Pulmonary artery endothelial cell (primary cell): ENCODE measurements at places on chromosomes 3 and 15. TPM values are rescaled to one million over a fixed set of nuclear protein-coding genes. Genes with fewer than 3 reads are reported as not detected.
A peak's percentile ranks its signal among the peaks of the same experiment; 100 is the strongest.

- no peak for DNase-seq
These were observed 1.3 kb downstream of the NOP10 start for GRCh38 chr15:34341381-34342212.

DNA sequence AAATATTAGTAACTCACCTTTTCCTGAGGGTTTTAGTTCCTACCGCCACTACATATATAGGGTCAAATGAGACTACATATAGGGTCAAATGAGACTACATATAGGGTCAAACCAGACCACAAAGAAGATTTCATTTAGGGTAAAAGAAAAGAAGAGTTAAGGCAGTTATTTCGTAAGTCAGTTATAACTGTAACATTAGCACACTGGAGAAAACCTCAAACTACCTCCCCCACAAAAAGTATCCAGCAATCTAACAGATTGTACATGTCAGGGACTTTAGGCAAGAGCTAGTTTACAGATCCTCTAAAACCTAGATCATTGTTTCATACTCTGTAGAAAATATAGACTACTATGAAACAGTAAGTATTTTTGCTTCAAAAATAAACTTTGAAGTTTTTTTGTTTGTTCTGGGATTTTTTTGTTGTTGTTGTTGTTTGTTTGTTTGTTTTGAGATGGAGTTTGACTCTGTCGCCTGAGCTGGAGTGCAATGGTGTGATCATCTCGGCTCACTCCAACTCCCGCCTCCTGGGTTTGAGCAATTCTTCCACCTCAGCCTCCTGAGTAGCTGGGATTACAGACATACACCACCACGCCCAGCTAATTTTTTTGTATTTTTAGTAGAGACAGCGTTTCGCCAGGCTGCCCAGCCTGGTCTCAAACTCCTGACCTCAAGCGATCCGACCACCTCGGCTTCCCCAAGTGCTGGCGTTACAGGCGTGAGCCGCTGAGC lies 92.4 kb upstream of the CGNL1 start:
- no peak for DNase-seq

DNA sequence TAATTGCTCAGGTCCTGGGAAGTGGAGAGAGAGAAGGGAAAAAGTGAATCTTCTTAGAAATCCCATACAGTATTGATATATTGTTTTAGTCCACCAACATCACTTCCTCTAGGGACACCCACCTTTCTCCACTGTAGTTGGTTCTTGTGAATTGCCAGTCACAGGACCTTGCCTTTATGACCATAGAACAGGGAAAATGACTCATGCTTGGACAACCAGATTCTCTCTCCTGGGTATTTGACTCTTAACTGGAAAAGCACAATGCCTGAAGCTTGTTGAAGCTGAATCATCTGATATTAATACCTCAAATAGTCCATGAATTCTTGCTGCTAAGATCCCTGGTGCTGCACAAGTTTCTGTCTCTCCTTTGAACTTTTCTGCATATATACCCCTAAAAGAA lies 32.5 kb upstream of the DCLK3 start:
- DNase-seq = no peak

- DNase-seq = peak; percentile 8
These were observed 780 bp upstream of the ACAD9 start for GRCh38 chr3:128878556-128879124.

Gene KNG1
- total RNA-seq = not detected in 2 replicates

Gene ITIH4
- 0.49 and 0.53 TPM in 2 replicates for total RNA-seq

DNA sequence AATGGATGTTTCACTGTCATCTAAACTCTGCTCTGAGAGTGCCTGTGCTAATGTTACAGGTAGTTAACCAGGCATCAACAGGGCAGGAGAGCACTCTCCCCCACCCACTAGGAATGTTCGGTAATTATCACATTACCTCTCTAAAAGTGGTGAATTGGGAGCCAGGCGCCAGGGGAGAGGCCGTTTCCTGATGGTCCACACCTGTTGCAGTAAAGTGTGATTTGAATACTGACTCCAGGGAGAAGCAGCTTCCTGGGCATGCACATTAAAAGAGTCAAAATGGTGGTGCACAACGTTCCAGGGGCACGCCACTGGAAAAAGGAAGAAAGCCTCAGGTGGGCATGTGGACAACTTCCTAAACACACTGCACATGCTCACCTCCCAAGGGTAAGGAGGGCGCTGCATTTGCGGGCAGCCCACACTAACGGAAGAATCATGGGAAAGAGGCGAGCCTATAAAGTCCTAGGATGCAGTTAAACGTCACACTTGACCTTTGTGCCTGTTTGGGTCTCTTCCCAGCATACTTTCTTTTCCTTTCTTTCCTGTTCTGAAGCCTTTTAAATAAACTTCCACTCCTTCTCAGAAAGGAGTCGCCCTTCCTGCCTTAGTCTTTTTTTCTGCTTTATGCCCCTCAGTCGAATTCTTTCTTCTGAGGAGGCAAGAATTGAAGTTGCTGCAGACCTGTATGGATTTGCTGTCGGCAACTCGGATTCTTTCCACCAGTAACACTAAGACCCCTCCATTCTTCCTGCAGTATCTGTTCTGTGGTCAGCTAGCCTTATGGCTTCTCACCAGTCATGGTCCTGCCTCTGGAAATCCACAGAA lies 28.9 kb upstream of the GPD1L start:
- no peak for DNase-seq

Gene LRCH3
- total RNA-seq = 44.0 and 46.2 TPM in 2 replicates

Gene MKRN2OS
- not detected in 2 replicates for total RNA-seq

GRCh38 chr15:73632670-73633058 lies 525 bp downstream of the NPTN start:
- no peak for DNase-seq

DNA sequence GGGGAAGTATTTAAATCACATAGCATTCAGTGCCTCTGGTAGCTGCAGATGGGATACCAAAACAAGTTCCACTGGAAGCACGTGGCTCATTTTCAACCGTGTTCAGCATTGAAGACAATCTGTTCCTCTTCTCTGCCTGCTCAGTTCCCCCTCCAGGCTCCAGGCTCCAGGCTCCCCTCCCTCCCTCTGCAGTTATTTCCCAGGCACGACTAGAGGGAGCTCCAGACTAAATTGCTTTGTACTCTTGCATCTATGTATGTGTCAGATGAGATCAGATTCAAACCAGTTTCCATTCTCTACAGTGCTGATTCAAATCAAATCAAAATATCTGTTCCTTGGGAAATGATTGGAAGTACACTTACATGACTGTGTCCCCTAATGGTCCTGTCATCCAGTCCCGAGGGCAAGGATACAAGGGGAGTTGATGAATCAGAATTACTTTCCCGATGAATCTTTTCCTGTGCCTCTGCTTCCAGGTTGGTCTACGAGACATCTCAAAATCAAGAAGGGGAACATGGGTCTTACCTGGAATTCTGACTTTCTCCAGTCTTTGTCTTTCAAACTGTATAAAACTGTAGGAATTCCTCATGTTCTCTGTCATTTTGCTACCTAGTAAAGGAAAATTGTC lies 600.5 kb downstream of the EDEM1 start:
- DNase-seq = no peak

Gene DPPA4
- total RNA-seq = not detected in 2 replicates

Gene PRSS50
- total RNA-seq = not detected in 2 replicates

Gene GYG1
- total RNA-seq = 60.9 and 61.9 TPM in 2 replicates

DNA sequence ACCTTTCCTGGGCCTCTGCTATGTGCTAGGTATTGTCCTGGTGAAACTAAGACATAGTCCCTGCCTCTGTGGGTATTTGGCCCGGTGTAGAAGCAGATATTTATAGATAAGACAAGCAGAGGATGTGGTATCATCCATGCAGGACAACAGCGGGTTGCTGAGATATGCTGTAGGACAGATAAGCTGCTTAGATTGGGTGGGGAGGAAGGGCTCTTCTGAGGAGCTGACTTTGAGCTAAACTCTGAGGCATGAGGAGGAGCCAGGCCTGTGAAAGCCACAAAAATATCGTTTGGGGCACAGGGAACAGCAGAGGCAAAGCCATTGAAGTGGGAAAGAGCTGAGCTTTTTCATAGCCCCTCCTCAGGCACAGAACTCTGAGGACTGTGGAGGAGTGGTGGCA lies 492.5 kb upstream of the CFAP20DC start:
- DNase-seq = no peak

DNA sequence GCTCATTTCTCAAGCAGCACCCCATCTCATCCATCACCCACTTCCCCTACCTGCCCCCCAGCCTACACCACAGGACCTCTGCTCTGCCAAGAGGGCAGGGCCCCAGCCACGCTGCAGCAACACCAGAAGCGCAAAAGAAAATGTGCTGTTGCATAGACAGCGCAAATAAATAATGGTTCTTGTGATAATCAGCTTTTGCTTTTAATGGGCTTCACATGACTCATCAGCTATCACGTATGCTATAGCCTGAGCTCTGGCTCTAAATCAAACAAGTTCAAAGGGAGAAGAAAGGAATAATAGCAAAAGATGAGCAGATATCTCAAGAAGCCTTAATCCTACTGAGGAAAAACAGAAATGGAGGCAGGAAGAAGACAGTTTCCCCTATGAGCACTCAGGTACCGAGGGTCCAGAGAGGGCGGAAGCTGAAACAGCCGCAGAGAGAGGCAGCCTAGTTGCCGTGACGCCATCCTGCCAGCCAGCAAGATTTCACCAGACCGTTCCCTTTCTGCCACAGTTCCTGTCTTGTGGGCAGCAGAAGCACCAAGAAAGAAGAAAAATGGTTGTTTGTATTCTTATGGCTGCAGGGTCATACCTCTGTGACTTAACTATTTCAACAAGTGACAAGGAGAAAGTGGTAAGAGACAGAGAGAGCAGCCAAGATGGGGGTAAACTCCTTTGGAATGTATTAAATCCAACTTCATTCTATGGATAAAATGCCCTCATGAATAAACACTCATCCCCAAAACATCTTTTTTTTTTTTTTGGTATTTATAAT lies 22.0 kb downstream of the RAB27A start:
- DNase-seq = no peak

DNA sequence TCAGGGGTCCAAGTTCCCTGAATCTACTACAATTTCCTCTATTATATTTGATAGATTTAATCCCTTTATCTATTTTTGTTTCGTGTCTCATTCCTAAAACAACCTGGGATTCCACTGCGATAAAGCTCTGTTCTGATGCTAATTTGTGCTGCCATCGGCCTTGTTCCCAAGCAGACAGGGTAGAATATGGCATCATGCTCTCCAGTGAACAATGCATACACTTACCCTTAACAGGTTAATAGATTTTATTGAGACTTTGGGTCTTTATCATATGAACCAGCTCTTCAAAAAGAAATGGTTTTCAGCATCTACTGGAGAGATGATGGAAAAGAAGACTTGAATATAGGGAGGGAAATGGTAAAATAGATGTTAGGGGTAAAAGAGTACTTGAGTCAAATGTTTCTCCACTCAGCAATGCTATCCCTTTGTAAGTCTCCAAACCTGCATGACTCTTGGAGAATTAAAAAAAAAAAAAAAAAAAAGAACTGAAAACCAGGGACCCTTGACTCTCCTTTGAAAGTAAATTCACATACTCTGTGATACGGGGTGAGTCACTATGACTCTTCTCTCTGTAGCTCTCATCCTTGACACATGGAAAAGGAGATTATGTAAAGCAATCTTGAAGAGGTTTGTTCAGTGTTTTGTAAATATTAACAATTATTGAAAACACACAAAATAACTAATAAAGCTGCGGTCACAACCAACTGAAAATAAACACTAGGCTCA lies 268.8 kb downstream of the ZBTB20 start:
- no peak for DNase-seq

Gene CEP19
- 1.4 and 2.3 TPM in 2 replicates for total RNA-seq

DNA sequence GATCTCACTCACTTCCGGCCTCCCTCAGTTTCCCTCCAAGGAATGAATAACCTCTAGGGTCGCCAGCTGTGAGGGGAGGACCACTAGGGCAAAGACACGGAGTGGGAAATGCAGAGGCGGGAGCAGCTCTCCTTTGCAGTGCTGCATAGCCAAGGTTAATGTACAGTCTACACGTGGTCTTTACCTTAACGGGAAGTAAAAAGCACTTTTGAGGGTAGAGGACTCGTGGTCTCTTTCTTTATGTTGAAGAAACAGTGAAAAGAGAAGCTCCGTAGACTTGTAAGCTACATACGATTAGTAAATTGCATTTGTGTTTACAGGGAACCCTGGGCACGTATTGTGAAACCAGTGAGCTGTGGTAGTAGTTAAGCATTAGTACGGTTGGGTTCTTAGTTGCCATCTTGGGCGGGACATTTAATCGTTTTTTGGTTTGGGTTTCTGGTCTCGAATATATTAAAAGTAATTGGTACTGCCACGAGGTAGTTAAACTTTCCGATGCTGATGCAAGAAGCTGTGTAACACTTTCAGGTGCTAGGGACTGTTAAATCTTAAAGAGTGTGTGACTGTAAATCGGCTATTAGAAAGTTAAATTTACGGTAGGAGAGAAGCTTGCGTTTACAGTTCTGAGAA lies 828 bp downstream of the U2SURP start:
- DNase-seq = no peak

Gene PCOLCE2
- 8.5 and 12.1 TPM in 2 replicates for total RNA-seq

DNA sequence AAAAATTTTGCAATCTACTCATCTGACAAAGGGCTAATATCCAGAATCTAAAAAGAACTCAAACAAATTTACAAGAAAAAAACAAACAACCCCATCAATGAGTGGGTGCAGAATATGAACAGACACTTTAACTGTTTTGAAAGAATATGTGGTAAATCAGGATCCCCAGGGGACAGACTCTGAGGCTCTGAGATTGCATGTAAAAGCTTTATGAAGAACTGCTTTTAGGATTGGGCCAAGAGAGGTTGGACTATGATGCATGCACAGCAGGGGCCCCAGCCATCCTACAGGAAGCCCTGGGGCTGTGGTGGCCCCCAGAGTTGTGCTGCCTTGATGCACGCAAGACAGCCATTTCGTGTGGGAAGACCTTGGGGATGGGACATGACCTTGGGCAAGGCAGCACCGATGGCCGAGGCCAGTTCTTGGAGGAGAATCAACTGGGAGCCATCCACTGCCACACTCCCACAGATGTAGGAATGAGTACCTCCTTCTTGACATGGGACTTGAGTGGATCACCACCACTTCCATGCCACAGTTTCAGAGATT lies 298.1 kb upstream of the THBS1 start:
- no peak for DNase-seq

- no peak for DNase-seq
These were observed 41.1 kb downstream of the SLCO3A1 start for GRCh38 chr15:91894606-91895005.

GRCh38 chr3:156024904-156025533 lies 95.4 kb upstream of the KCNAB1 start:
- no peak for DNase-seq

DNA sequence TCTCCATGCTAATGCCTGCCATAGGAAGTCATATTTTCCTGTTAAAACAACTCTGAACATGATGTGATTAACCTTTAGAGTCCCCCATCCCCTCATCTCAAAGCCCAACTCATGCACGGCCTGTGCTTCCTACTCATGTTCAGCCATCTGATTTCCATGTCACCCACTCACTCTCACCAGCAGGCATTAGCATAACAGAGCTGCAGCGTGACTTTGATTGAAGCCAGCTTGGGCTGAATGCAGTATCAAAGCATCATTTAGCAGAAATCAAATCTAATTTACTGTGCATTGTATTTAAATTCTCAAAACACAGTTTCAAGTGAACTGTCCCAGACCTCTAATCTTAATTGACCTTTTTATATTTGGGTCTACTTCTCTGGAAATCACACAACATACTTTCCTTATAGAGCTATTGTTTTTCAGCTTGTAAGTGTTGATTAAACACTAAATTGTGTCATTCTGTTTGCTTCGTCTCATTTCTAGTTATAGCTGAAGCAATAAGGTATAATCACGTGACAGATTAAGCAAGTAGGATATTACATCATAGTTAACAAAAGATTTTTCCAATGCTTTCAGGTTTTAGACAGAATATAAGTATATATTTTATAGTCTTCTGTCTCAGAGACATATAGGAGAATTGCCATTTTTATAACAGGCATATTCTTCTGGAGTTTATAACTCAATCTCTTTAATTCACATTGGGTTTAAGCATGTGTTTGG lies 501.5 kb downstream of the ROBO2 start:
- DNase-seq = no peak
